ENCODE measurements at places on chromosomes 11 and 22.

DNA sequence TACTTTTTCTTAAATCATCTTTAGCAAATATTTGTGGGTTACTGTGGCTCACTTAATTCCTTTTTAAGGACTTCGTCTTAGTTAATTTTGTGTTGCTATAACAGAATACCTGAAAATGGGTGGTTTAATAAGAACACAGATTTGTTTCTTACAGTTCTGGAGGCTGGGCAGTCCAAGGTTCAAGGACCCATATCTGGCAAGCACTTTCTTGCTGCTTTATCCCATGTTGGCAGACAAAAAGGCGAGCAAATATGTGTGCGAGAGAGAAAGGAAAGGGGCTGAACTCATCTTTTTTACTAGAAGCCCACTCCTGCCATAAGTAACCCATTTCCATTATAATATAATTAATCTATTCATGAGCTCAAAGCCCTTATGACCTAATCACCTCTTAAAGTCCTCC lies 246.2 kb downstream of the GRM5 start:
- no peak for DNase-seq

DNA sequence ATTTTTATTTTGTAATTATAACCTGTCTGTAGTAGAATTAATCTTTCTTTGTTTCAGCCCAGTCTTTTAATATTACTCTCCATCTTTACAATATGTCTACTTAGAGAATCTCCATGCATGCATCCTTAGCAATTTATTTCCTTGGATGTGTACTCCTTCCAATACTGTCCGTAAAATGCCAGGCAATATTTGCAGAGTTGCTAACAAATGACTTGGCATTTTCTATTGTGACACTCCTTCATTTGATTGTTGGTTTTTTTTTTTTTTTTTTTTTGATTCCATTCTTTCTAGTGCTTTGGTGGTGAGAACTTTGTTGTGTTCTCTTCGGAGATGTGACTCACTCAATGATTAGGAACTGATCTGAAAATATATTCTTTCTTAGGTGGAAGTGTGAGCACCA lies 220.3 kb downstream of the CNTN5 start:
- no peak for DNase-seq

DNA sequence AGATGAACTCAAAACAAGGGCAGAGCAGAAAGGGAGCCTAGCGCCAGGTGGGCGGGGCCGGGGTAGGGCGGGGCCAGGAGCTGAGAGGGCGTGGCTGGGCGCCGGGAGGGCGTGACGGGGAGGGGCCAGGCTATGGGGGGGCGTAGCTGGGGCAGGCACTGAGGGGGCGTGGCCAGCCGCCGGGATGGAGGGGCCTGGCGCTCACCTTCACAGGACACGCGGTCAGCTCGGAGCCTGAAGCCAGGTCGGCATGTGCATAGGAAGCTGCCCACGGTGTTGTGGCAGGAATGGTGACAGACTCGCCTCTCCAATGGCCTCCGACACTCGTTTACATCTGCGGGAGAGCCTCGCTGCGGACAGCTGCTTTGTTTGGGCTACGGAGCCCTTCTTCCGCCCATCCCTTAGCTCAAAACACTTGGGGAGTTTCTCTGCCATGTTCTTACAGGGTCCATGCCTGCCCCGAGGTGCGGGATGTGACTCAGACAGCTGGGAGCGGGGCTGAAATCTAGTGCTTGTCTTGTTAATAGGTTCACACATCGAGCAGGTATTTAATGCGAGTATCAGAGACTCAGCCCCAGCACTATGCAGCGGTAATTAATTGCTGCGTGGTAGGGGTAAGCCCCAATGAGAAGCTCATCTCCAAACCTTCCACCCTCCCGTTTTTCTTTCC lies 13.4 kb downstream of the VWCE start:
- no peak for DNase-seq

DNA sequence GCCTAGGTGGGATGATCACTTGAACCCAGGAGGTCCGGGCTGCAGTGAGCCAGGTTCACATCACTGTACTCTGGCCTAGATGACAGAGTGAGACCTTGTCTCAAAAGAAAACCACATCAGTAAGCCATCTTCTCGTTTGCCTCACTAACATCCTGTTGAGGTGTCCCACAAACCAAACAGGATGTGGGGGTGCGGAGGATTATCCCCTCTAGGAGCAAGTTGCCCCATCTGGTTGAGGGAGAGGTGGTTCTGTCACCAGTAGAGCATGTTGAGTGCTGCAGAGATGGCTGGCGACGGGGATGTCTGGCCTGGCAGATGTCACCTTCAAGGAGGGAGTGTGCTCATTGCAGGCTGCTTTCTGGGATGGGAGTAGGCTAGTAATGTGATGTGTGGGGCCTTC lies 72.4 kb downstream of the ZNRF3 start:
- DNase-seq: peak; percentile 70

DNA sequence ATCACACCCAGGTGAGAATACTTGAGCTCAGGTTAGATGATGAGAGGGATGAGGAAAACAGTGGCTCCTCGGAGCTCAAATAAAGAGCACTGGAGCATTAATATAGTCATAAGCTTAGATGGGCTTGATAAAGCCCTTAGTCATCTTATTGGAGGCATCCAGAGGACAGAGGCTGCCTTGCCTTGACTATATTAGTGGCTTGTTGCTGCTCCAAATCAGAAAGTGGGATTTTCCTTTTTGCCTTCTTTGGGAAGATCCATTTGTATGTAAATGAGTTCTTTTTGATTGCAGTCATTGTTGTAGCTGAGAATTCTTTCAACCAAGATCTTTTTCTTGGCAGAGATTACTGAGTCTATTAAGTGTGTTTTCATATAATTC lies 18.9 kb downstream of the ADM start:
- DNase-seq: no peak
